ENCODE measurements at places on chromosomes 4 and X.

GRCh38 chr4:139050446-139050845 lies 34.9 kb downstream of the NOCT start:
- peak; percentile 42 for DNase-seq

GRCh38 chr4:663046-663437 lies 11.0 kb downstream of the ATP5ME start:
- DNase-seq: no peak

- DNase-seq: peak; percentile 71
Observed at GRCh38 chr4:71009890-71010588, 16.6 kb downstream of the DCK start.

DNA sequence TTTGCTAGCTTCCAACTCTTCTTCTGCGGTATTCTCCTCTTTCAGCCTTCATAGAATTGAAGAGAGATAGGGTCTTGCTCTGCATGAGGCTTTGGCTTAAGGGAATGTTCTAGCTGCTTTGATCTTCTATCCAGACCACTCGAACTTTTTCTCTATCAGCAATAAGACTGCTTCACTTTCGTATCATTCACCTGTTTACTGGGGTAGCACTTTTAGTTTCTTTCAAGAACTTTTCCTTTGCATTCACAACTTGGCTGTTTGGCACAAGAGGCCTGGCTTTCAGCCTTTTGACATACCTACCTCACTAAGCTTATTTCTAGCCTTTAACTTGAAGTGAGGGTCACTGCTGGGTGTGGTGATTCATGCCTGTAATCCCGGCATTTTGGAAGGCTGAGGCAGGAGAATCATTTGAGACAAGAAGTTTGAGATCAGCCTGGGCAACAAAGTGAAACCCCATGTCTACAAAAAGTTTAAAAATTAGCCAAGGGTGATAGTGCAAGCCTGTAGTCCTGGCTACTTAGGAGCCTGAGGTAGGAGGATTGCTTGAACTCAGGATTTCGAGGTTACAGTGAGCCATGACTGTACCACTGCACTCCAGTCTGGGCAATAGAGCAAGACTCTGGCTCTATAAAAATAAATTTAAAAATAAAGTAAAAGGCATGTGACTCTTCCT lies 47.1 kb upstream of the HPGDS start:
- no peak for DNase-seq

DNA sequence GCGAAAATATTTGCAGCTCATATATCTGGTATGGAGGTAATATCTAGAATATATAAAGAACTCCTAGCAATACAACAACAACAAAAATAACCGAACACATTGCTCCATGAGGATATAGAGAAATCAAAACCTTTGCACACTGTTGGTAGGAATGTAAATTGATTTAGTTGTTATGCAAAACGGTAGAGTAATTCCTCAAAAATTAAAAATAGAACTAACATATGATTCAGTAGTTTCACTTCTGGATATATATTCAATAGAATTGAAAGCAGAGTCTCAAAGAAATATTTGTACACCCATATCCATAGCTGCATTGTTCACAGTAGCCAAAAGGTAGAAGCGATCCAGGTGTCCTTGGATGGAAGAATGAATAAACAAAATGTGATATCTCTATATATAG lies 203.0 kb upstream of the CNKSR2 start:
- DNase-seq: no peak

GRCh38 chrX:150573106-150573505 lies 4.7 kb downstream of the MTM1 start:
- no peak for DNase-seq

DNA sequence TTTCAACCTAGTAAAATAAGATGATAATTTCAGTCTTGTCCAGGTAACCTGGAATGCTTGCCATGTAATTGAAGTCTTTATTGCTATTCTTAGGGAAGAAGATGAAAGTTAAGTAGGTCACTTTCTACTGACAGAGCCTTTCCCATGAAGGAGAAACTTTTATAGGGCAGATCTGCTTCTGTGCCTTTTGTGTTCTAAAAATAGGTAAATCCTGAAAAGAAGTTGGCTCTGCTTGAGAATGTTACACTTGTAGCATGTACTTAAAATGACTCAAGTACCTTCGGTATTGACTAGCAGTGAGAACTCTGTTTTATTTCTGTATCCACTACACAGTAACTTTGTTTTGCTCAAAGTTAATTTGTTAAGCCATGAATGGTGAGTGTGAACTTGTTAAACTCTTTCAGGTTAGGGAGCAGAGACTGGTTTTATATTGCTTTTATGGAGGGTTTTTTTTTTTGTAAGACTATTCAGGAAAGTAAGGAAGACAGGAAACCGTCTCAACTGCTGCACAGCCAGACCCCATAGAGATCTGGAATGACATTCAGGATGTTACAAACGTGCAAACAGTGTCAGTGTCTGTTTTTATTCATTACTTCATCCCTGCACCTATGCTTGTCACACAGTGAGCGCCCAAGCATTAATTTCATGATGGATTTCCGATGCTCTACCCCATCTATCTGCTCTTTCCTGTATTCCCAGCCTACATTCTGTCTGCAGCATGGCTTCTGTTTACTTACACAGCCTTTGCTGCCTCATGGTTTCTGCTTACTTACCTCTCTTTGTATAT lies 53.0 kb downstream of the SEPTIN11 start:
- DNase-seq: no peak

GRCh38 chr4:113078066-113078465 lies 28.6 kb downstream of the ANK2 start:
- DNase-seq: no peak

DNA sequence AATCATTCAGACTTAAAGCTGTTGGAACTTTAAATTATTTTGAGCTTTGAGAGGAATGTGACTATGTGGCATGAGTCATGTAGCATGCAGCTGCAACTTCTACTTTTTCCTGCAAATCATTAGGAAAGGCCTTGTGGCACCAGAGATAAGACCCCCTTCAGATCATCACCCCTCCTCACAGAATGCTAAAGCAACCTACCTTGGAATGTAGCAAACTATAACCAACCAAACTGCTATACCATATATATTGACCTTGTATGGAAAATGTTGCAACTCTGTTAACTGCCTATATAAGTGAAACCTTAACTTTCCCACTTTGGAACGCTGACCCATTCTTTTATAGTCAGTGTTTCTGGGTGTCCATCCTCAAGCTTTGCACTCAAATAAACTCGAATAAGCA lies 32.0 kb downstream of the ATXN3L start:
- DNase-seq: peak; percentile 56

- peak; percentile 17 for DNase-seq
Observed at GRCh38 chr4:149790172-149790907, 25.3 kb downstream of the IQCM start.

DNA sequence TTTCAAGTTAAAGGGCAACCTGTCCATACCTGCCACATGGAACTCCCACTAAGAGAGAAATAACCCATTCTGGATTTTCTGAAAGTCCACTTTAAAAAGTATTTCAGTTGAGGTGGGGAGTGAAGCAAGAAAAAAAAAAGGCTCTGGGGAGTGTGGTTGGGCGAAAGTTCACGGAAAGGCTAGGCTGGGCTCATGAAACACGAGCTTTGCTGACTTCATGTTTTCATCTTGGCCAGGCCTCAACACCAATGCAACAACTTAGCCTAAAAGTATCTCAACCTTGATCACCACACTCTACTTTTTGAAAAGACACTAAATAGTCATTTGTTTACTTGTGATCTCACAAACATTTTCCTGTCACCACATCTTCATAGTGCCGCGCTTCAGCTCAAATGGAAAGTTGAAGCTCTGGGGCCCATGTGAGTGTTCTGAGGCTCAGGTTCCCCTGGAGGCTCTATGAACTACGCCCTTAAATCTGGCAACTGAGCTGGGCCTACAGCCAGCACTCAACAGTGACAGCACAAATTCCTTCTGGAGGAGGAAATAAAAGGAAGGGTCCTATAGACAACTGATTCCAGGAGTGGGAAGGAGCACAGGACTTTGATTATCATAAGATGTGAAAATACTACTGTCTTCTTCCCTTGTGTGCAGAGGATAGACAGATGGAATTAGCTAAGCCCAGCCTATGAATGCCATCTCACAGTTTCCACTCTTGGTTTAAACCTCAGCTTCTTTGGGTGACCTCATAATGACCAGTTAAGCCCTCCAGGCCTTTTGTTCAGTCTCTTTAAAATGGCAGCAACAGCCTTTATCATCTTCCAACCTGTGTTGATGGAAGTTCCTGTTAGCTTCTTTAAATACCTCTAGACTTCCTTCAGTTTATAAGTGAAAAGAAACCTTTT lies 5.1 kb downstream of the CD40LG start:
- no peak for DNase-seq

DNA sequence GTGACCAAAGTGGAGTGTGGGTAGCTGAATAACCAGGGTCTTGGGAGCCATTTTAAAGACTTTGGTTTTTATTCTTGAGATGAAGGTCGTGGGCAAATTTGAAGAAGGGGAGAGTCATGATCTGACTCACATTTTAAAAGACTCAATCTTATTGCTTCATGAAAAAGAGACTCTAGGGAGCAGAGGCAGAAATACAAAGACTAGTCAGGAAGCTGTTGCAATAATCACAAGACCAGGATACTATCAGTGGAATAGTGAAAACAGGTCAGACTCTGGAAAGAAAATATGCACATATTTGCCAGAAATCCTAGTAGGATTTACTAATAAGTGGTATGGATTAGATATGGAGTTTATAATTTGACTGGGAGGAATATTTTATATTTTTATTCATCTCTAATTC lies 448.4 kb downstream of the RAPGEF2 start:
- peak; percentile 64 for DNase-seq

DNA sequence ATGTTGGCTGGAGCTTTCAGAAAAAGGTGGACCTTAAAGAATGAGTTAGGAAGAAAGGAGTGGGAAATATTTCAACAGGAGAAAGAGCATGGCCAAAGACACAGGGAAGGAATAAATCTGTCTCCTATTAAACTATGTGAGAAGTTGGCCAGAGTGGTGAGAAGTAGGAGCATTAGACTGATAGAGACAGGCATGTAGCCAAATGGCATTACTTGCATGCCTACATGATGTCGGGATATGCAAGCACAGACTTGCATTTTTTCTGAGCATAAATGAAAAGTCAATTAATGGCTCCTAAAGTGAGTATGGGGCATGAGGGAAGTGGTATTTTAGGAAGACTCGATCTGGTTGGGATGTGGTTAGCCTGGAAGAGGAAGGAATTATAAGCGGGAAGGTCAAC lies 279.6 kb upstream of the PITX2 start:
- DNase-seq: no peak

GRCh38 chr4:101142259-101142658 lies 205.1 kb downstream of the PPP3CA start:
- DNase-seq: no peak

DNA sequence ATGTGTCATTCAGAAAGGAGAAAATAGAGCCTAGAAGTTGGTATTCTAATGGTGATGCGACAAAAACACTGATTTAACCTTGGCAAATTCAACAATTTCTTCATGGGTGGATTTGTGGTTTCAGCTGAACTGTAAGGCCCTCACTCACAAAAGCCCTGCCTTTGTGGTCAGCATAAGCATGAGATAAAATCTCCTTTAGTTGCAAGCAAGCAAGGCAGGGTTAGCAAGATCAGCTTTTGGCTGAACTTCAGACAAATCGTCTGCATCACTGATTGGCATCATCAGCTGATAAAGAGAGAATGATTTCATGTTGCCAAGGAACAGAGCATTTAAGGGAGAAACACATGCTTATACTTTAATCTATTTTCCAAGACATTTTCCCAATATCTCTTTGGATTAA lies 2582.2 kb downstream of the PCDH7 start:
- peak; percentile 19 for DNase-seq

- no peak for DNase-seq
Observed at GRCh38 chr4:115121351-115122043, 8.1 kb upstream of the NDST4 start.

DNA sequence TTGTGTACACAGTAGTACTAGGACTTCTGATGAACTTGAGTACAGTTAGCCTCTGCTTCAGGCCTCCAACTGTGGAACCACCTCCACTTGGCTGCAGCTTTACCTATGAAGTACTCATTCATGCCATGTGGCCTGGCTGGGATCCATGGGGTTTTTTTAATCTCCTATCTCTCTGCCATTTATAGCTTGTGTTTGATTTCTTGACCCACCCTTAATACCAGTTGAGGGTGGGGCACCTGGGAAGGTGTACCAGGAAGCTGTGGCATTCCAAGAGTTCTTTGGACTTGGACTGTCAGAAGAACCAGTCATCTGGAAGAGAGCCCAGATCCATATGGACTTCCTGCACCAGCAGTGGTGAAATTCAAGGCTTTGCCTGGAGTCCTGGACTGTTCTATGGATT lies 230.1 kb downstream of the SHROOM3 start:
- DNase-seq: peak; percentile 25

GRCh38 chr4:168868044-168868781 lies 141.8 kb downstream of the CBR4 start:
- peak; percentile 81 for DNase-seq

GRCh38 chr4:5660185-5660584 lies 48.2 kb downstream of the EVC2 start:
- DNase-seq: peak; percentile 14

DNA sequence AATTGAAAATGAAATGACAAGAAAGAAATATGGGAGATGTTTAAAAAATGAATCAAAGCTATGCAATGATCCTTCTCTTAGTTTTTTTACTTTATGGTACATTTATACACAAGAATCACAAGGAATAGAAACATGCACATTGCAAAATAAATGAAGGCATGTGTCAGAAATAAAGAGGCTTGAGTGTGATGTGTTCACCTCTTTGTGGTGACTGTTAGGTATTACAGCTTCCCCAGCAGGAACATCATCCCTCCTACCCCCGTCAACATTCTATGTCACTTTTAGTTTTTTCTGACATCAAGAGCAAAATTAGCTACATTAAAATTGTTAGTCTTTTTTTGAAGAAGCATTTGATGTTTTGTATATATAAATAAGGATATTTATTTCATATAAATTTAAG lies 214.8 kb downstream of the SLC4A4 start:
- DNase-seq: peak; percentile 56
